ENCODE measurements at places on chromosomes 3 and 15.

DNA sequence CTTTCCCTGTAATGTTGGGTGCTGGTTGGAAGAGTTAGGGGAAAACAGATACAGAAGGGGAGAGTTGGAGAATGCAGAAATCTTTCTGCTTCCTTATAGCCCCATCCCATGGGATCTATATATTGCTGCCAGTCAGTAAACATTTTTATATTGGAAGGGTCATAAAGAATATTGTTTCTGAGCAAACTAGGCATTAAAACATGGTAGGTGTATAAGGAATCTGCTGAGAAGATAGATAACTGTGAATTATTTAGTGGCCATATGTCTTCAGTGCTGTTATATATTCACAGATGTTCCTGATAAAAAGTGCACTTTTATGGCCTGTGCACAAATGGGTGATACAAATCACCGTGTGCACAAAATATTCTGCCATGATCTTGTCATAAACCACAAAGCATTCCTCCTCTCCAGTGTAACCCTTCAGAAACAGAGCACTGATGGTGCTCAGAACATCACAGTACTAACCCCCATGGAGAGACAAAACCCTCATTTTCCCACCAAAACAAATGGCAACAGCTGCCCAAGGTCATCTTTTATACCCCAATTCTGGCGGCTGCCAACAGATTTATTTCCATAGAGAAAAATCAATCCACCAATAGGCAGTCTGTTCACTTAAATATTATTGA lies 269.3 kb downstream of the SLC9A9 start:
- no peak for DNase-seq

- DNase-seq, result no peak
Measured at GRCh38 chr15:41933771-41934170, 38.6 kb downstream of the EHD4 start.

GRCh38 chr3:32337505-32337904 lies 54.1 kb upstream of the CMTM7 start:
- no peak for DNase-seq

DNA sequence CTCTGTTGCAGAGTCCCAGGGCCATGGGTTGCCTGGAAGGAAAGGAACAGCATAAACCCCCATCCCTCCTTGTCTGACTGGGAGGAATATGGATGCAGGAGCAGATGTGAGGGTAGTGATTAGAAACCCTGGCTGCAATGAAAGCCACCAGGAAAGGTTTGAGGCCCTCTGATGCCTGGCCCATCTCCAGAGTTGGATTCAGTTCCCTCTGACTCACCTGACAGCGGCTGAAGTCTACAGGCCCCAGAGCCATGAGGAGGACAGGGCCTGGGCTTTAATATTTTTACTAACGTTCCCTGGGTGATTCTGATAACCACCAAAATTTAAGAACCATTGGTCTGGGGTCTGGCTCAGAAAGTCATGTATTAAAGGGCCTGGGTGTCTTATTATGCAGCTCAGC lies 214.0 kb downstream of the EPHB1 start:
- no peak for DNase-seq

GRCh38 chr3:139288266-139288821 lies 55.5 kb upstream of the MRPS22 start:
- DNase-seq, result no peak

DNA sequence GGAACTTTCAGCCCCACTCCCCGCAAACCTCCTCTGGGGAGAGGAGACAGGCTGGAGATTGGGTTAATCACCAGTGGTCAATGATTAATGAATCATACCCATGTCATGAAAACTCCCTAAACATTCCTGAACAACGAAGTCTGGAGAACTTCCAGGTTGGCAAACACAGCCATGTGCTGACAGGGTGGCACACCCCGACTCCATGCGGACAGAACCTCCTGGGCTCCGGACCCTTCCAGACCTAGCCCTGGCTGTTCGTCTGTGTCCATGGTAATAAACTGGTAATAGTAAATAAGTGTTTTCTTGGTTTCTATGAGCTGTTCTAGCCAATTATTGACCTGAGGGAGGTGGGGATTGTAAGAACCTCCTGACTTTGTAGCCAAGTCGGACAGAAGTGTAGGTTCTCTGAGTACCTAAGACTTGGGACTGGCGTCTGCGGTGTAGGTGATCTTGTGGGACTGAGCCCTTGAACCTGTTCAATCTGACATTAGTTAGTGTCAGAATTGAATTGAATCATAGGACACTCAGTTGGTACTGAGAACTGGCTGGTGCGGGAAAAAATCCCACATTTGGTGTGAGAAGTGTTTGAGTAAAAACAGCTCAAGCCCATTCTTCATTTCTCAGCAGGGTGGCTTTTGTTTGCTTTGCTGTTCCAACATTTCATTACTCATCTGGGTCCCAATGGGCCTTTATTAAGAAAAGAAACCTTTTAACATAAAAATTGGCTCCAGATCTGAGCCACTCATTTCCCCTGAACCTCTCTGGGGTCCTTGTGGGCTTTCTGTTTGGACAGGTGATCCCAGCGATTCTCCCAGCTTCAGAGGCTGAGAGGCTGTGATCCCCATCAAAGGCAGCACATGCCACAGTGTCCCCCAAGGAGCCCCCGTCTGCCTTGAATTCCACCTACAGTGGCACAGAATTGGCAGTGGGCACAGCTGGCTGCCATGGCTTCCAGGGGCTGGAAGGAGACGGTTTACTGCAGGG lies 151.0 kb downstream of the TJP1 start:
- no peak for DNase-seq

DNA sequence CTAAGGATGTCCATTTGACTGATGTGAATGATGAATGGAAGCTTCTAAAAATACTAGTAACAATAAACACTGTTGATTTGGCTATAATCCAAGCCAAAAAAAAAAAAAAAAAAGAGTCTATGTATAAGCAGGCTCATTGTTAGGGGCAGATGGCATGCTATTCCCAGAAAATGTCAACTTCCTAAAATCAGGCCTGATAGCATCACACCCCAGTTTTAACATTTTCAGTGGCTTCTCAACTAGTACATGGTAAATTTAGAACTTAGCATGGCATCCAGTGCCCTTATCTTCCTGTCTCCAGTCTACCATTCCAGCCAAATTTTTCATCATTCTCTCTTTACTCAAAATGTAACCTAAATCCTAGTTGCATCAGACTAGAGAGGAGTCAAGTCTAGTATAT lies 288.2 kb upstream of the ZNF385D start:
- DNase-seq, result no peak

- no peak for DNase-seq
Measured at GRCh38 chr15:44537735-44538240, 841 bp downstream of the EIF3J start.

- no peak for DNase-seq
Measured at GRCh38 chr3:54951405-54951804, 23.5 kb upstream of the LRTM1 start.

DNA sequence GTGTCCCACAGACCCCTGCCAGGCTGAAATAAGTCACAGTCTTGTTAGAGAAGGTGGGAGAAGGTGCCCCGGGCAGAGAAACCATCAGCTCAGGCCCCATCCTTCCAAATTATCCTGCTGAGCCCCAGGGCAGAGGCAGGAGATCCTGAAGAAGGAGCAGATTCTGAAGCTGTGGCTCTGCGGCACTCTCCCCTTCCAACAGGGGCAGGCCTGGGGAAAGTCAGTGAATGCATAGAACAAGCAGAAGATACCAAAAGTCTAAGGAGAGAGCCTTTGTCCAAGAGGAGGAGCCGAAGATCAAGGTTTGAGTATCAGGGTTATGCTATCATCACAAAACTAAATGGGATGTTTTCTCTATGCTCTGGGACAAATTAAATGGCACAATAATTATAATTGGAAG lies 249.3 kb downstream of the XXYLT1 start:
- DNase-seq, result no peak

All from AML-193 (cell line).